ENCODE measurements at places on chromosomes 12 and 14. TPM values are rescaled to one million over a fixed set of nuclear protein-coding genes. Genes with fewer than 3 reads are reported as not detected.

Gene GALNT9
- total RNA-seq = 0.54 TPM

Gene SDSL
- 25.5 TPM for total RNA-seq

Gene RASAL1
- total RNA-seq = 85.9 TPM

DNA sequence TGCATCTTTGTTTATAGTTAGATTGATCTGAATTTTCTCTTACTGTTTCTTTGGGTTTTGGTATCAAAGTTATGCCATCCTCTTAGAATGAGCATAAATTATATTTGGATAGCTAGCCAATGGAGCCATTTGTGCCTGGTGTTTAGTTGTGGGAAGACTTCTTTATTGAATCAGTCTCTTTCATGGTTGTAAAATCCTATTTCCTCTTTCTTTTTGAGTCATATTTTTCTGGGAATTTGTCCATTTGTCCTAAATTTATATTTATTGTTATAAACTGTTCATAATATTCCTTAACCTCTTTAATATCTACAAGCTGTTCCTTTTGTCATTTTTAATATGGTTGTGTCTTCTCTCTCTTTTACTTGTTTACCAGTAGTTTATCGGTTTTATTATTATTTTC lies 462.5 kb downstream of the AEBP2 start:
- H3K27ac ChIP-seq = no peak overlapping the region
- no peaks in the 10 kb centered on the region for H3K4me1 ChIP-seq
- H3K4me3 ChIP-seq = no peak overlapping the region
- H3K36me3 ChIP-seq = no peaks in the 10 kb centered on the region

GRCh38 chr12:132502149-132502881 lies 12.4 kb downstream of the FBRSL1 start:
- H3K4me3 ChIP-seq = no peak overlapping the region
- peaks cover 15% of the 10 kb centered on the region for H3K4me1 ChIP-seq
- H3K27ac ChIP-seq = no peak overlapping the region
- no peak for DNase-seq
- no peaks in the 10 kb centered on the region for H3K27me3 ChIP-seq

DNA sequence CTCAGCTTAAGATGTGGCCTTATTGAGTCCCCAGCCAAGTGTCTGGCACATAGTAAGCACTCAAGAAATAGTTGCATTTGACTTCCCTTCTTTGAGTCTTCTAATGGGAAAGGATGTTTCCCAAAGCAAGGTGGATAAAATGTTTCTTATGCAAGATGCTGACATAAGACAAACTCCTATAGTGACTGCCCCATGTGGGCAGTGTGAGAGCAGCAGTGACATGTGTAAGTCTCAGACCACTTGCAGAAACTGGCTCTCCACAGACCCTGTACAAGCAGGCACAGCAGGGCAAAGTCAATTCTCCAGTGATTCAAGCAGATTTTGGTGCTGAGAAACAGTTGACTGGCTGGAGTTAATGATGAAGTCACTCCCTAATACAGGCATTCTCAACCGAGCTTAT lies 255.3 kb downstream of the ANO2 start:
- H3K36me3 ChIP-seq = no peaks in the 10 kb centered on the region
- H3K27ac ChIP-seq = no peak overlapping the region
- no peaks in the 10 kb centered on the region for H3K27me3 ChIP-seq
- DNase-seq = no peak
- H3K4me3 ChIP-seq = no peak overlapping the region

DNA sequence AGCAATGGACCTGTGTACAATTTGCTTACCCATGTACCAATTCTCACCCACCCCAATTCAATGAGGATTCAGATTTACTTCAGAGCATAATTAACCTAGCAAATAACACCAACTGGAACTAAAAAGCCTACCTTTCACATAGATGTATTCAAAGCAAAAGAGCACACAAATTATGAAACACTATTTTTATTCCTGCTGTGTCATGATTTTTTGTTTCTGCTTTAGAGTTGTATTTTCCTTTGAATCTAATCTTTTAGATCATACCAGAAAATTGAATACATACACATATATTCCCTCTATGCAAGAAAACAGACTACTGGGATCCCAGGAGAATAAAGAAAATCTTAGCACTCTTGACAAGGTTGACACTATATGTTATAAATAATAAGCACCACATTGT lies 5.9 kb downstream of the KICS2 start:
- peaks cover 8% of the 10 kb centered on the region for H3K36me3 ChIP-seq
- no peak for DNase-seq
- H3K27me3 ChIP-seq = no peaks in the 10 kb centered on the region
- peaks cover 6% of the 10 kb centered on the region for H3K4me1 ChIP-seq
- no peak overlapping the region for H3K4me3 ChIP-seq

GRCh38 chr14:39218171-39218769 lies 15.4 kb upstream of the MIA2 start:
- peak overlapping the region; percentile 27 for H3K27ac ChIP-seq
- DNase-seq = no peak
- H3K27me3 ChIP-seq = no peaks in the 10 kb centered on the region

DNA sequence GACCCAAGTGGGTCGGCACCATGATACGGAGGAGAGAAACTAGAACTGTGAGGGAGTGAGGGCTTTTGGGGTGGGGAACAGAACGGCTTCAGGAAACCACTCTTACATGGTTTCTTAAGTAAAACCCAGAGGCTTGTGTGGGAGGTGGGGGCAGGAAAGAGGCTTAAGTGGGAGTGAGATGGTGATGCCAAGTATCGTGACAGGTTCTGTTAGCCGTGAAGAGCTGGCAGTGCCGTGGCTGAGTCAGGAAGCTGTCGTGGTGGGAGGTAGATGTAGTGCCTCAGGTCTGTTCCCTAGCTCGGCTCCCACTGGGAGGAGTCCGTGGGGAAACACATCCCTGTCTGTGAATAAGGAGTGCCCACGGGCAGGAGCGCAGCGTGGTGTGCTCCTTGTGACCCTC lies 185.8 kb upstream of the FKBP4 start:
- no peak overlapping the region for H3K27ac ChIP-seq
- no peaks in the 10 kb centered on the region for H3K36me3 ChIP-seq
- DNase-seq = no peak
- no peak overlapping the region for H3K4me3 ChIP-seq

DNA sequence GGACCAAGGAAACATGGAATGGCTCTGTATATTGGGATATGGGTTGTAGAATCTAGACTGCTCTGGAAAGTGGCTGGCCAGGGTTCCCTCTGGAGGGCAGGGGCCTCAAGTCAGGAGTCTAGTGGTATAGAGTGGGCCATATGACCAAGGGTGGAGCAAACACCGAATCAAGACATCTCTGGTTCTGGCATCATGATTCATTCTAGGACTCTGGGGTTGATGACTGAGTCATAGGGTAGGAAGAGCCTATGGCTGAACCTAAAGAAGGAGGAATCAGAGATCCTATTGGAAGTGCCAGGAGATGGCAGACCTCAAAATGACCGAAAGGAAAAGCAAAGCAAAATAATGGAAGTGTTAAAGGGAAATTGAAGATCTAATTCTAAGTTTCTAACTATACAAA lies 356.4 kb upstream of the PRICKLE1 start:
- H3K36me3 ChIP-seq = no peaks in the 10 kb centered on the region
- DNase-seq = no peak
- no peak overlapping the region for H3K4me3 ChIP-seq
- H3K27ac ChIP-seq = no peak overlapping the region
- no peaks in the 10 kb centered on the region for H3K27me3 ChIP-seq

DNA sequence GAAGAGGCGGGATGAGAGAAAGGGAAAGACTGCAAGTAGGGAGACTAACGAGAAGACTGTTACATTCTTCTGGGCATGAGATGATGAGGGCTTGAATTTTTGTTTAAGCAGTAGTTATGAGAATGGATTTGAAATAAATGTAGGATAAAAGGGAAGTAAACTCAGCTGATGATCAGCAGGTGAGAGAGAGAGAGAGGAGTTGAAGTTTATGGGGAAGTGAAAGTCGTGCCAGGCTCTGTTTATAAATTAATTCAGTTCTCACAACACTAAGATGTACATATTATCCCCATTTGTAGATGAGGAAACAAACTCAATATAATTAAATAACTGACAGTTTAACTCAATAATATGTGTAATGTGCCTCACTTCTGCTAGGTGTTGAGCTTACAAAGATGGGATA lies 170.0 kb upstream of the RMST start:
- no peaks in the 10 kb centered on the region for H3K4me1 ChIP-seq
- no peak overlapping the region for H3K4me3 ChIP-seq
- H3K36me3 ChIP-seq = no peaks in the 10 kb centered on the region
- no peak for DNase-seq
- peaks cover 21% of the 10 kb centered on the region for H3K27me3 ChIP-seq

DNA sequence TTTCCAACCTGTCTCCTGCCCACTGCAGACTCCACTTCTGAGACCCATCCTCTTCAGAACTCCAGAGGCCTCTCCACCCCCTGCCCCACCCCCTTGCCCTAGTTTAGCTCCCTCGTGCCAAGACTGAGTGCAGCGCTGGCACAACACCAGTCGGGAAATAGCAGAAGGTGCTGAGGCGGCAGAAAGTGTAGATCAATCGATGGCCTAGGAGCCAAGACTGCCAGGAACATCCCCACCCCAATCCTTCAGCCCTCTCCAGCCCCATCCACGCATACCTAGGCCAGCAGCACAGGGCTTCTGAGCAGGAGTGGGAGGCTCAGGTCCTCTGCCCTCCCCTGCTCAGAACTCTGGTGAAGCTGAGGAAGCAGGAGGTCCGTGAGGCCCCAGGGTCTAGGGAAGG lies 1.1 kb downstream of the CPNE6 start:
- H3K36me3 ChIP-seq = no peaks in the 10 kb centered on the region
- peaks cover 71% of the 10 kb centered on the region for H3K27me3 ChIP-seq
- H3K4me3 ChIP-seq = no peak overlapping the region
- DNase-seq = no peak
- H3K27ac ChIP-seq = no peak overlapping the region

Data from Calu3 (cell line).